ENCODE measurements at places on chromosomes 2 and 18.

GRCh38 chr2:60518567-60518966 lies 34.9 kb downstream of the BCL11A start:
- no peak for DNase-seq

GRCh38 chr2:128681507-128681906 lies 362.8 kb upstream of the HS6ST1 start:
- no peak for DNase-seq

GRCh38 chr2:36565712-36566111 lies 32.3 kb downstream of the FEZ2 start:
- no peak for DNase-seq

GRCh38 chr18:63992751-63993150 lies 22.9 kb downstream of the SERPINB8 start:
- DNase-seq: no peak

DNA sequence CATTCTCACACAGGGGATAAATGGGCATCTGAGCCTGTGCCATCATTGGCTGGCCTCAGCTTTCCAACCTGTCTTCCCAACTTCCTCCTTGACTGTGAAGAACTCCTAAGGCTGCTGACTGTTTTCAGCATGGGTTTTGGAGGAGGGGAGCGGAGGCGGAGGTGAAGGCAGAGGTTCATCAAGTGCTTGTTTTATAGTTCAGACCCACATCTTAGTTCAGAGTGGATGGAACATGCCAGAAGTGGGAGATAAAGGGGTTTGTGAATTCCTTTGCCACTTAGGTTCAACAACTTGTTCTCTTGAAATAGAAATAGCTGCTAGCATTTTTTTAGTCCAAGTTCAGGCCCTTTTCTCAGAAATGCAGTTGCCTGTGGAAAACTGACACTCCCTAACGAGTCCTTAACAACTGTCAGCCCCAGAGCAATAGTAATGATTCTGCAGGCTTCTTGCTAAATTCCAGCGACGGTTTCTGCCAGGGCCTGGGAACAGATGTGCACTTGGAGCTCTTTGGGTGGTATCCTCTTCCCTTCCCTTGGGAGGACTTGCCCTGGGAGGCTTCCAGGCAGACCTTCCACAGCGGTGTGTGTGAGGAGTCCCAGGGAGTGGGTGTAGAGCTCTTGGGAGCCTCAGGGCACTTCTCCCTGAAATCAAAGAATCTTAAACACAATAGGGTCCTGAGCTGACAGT lies 30.1 kb upstream of the ITGA6 start:
- DNase-seq: no peak

GRCh38 chr18:7789856-7790552 lies 222.9 kb downstream of the PTPRM start:
- DNase-seq: no peak

DNA sequence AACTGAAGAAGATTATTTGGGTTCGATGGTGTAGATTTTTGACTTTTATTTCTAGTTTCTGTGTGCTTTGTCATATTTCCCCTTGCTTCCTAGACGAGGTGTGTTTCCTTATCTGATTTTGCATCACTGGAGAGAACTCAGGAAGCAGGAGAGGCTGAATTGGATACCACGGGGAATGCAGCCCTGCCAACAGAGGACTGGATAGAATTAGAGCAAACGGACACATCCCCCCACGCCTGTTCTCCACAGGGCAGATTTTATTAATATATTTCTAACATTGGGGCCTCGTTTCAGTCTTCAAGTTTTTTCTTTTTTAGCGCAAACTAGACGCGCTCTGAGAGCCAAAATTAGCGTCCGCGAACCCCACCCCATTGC lies 678 bp upstream of the VAPA start:
- DNase-seq: no peak

GRCh38 chr2:74036010-74036409 lies 51.3 kb downstream of the TET3 start:
- DNase-seq: no peak

DNA sequence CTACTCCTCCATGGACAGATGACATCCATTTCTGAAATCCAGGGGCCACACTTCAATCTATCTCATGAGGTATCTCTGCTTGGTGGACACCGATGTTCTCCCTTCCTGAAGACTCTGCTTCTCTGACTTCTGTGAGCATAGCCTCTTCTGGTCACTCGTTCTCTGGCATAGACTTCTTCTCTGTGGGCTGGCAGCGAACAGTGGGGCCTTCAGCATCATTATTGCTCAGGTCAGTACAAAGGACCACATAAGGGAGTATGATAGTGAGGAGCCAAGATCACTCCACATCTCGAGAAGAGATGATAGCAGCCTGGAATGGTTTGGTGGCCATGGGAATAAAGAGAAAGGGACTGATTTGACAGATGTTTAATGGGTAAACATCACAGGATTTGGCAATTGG lies 8.0 kb upstream of the KCMF1 start:
- DNase-seq: no peak

- no peak for DNase-seq
Measured at GRCh38 chr2:40352703-40353099, 99.2 kb downstream of the SLC8A1 start.

- DNase-seq: no peak
Measured at GRCh38 chr2:2265747-2266279, 65.3 kb downstream of the MYT1L start.

DNA sequence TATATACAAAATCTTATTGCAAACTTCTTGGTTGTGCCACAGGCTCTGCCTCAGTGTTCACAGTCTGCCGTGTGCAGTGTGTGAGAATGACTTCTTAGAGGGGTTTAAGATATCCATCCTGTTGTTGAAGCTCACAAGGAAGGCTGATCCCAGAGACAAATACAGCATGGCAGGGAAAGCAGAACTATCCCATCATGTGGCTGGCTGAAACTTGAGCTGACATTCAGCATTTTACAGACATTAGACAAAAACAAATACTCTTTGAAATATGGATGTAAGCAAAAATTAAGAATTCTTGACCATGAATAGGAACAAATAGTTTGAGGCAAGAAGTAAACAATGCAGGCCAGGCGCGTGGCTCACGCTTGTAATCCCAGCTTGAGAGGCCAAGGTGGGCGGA lies 12.9 kb upstream of the PUM2 start:
- no peak for DNase-seq

GRCh38 chr2:173457366-173457765 lies 102.7 kb downstream of the CDCA7 start:
- DNase-seq: no peak

DNA sequence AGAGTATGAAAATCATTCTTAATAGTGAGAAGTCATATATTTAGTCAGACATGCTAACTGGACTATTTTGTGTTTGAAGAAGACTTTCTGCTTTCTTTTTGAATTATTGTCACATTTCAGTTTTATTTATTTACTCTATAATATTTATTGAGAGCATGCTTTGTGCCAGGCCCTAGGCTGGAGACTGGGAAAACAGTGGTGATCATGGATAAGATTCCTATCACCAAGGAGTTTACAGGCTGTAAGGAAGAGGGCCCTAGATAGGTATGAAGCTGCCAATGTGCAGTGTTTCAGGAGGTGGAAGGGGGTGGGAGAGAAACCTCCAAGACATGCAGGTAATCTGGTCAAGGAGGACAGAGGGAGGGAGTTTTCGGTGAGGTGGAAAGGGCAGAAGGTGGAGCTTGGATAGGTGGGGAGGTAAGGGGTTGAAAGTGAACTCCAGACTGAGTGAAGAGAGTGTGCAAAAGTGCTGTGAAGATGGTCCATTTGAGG lies 207.5 kb downstream of the ARHGAP15 start:
- DNase-seq: no peak

GRCh38 chr2:32623311-32623706 lies 4.5 kb upstream of the TTC27 start:
- DNase-seq: no peak

DNA sequence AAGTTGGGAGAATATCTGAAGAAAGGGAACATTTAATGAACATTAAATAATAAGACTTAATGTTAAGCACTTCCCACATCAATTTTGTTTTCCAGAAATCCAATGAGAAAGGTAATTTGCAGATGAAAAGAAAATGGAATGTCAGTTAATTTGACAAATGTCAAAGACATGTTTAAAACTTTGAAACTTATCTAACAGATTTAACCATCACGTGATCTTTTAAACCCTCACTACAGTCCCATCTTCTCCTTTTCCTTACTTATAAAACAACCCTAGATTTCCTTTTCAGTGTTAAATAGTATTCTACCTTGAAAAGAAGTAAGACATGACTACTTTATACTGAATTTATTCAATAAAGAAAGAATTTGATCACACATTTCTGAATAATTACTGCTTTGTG lies 288.5 kb downstream of the NRXN1 start:
- DNase-seq: no peak

GRCh38 chr2:18856765-18857164 lies 267.4 kb upstream of the NT5C1B start:
- DNase-seq: no peak

- DNase-seq: no peak
Measured at GRCh38 chr2:237485844-237486243, 1.2 kb upstream of the MLPH start.

- DNase-seq: no peak
Measured at GRCh38 chr18:62198259-62198658, 11.2 kb downstream of the RELCH start.

DNA sequence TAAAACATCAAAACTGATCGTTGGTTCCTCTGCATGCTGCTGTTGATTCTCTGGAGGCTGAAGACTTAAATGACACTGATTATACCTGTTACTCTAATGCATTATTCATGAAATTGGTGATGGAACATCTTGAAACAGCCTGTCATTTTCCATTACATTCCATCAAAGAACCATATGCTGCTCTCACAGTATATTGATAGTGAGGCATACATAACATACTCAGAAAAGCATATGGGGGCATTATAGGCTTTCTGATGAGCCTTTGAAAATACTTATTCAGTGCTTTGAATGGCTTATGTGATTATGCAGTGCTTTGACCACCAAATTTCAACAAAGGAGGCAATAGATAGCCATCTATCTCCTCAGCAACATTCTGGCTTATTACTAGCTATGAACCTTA lies 392.1 kb downstream of the CDH19 start:
- no peak for DNase-seq

DNA sequence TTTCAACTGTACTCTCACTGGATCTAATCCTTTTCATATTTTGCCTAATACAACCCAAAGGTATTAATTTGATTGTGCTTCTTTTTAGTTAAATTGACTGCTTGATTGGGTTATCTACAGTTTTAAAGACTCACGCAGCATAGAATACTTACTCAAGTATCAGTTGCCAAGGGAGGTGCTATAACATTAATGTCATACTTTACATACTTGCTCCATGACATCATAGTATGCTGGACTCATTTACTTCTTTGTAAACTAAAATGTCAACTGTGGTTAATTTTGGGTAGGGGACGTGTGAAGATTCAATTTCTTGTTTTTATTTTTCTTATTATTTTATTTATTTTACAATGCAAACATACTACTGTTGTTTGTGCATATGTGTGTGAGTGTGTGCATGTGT lies 716.2 kb upstream of the VRK2 start:
- no peak for DNase-seq

- DNase-seq: no peak
Measured at GRCh38 chr2:84942964-84943421, 28.0 kb upstream of the KCMF1 start.

GRCh38 chr18:44816050-44816449 lies 135.4 kb downstream of the SETBP1 start:
- DNase-seq: no peak

DNA sequence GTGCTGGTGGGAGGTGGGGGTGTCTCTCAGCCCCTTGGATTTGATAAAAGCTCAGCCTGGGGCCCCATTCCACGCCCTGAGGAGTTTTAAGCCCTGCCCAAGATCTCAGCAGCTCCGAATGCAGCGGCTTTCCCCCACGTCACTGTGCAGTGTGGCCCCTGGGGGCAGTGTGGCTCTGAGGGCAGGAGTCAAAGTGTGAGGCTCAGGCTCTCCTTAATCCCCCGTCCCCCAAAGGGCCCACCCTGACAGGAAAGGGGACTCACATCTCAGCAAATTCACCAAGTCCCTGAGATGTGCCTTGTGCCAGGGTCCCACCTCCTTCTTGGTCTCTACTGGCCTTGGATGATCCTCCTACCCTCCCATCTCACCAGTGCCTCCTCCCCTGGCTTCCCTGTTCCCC lies 25.2 kb downstream of the NPPC start:
- DNase-seq: no peak

DNA sequence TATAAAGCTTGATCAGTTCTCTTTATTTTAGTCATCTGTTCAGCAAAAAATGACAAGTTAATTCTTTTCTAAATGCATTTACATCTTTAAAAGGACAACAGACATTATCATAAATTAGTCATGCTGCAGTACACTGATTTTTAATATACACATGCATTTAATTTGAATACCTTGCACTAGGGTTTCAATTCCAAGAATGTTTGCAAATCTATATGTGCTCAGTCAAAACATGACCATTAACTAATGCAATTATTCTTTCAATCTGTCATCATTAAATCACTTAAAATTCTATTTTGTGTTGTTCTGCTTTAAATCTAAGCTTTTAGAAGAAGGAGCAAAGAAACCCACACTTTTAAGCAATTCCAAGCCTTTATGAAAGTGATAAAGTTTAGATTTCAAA lies 342.6 kb downstream of the THSD7B start:
- no peak for DNase-seq

GRCh38 chr18:6614952-6615351 lies 114.6 kb upstream of the ARHGAP28 start:
- DNase-seq: no peak

- no peak for DNase-seq
Measured at GRCh38 chr2:25085761-25086560, 44.1 kb downstream of the EFR3B start.

DNA sequence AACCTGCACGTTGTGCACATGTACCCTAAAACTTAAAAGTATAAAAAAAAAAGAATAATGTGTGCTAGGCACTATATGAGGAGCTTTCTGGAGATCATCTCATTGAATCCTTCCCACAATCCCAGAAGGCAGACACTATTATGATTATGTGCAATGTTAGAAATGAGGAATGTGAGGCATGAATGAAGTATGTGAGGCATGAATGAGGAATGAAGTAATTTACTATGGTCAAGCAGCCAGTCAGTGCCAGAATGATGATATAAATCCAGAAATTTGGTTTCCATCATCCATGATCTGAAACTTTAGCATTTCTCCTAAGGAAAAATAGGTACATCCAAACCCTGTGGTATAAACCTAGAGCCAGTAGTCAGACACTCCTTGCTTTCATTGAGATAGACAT lies 42.0 kb downstream of the CCDC148 start:
- DNase-seq: no peak

GRCh38 chr2:32750880-32751279 lies 123.0 kb downstream of the TTC27 start:
- no peak for DNase-seq

DNA sequence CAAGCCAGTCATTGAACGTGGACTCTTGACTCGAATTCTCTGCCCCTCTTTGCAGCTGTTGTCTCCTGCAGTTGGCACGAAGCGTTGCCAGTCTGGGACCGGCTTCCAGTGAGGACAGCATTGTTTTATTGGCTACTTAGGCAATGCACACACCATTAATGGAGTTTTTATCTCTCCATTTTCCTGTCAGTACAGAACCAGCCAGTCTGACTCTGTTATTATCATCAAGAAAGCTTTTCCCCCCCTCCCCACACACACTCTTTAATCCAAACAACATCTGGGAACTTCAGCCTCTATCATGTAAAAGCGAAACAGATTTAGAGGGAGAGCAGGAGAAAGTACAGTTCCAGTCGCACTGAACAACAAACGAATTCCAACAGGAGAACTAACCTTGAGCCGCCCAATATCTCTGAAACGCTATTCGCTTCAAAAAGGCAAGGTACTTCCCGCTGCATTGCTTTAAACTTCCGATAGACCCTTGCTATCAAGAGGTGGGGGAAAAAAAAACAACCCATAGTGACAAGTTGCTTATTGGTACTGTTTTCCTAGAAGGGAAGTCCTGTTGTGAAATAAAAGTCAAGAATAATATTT lies 38.2 kb downstream of the ACVR1 start:
- DNase-seq: no peak

- no peak for DNase-seq
Measured at GRCh38 chr2:216426166-216426777, 14.0 kb downstream of the SMARCAL1 start.

All from CD8-positive, alpha-beta memory T cell (primary cell).